KBM-7 (cell line): ENCODE measurements at places on chromosomes 11 and 22.

DNA sequence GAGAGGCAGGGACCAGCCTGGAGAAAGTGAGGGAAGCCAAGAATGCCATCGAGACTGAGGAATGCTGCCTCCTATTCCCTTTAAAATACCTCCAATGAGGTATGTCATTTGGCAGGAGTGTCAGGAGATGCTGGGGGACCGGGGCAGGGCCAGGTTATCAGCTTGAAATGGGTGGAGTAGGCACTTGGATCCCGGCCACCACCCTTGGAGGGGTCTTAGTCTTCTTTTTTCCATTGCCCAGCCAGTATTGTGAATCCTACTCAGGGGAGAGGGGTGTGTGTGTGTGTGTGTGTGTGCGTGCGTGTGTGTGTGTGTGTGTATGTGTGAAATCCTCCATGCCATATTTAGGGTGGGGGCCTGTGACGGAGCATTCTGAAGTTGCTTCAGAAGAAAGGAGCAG lies 116.2 kb downstream of the ZBTB16 start:
- DNase-seq, result no peak

DNA sequence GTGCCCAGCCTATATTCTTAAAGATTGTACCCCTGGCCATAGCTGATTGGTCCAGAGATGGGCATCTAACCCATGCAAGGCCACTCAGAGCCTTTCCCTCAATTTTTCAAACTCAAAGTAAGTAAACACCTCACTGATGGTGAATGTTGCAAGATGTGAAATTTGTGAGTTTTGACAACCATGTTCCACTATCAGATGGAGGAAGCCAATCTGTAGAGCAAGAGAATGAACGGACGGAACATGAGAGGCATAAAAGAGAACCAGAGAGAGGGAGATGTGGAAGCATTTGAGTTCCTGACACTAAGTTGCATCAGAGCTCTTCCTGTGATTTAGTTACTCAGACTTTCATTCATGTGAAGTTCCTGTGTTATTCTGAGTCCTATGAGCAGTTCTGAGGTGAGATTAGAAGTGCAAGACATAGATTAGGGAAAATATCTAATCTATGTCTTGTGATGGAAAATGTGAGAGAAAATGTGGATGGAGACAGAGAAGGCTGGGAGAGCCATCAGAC lies 73.3 kb downstream of the PRSS23 start:
- DNase-seq, result no peak

- DNase-seq, result no peak
These were observed 275.4 kb upstream of the NARS2 start for GRCh38 chr11:78850078-78850477.

DNA sequence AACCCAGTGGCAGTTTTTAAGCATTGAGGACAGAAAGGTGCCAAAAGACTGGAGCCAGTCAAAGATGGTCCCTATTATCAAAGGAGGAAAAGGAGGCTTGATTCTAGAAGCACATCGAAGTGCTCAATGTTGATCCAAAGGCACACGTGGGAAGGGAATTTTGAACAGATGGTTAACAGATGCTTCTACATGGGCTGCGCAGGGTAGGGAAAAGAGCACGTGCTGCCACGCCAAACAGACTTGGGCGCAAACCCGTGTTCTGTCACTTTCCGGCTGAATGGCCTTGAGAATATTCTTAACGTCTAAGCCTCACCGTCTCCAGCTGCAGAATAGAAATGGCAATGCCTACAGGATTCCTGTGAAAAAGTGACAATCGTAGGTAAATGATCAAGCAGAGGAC lies 217.9 kb upstream of the MTNR1B start:
- DNase-seq, result no peak

- no peak for DNase-seq
These were observed 7.2 kb upstream of the CCDC90B start for GRCh38 chr11:83293457-83293774.

GRCh38 chr11:121435132-121435531 lies 17.0 kb upstream of the SORL1 start:
- no peak for DNase-seq

DNA sequence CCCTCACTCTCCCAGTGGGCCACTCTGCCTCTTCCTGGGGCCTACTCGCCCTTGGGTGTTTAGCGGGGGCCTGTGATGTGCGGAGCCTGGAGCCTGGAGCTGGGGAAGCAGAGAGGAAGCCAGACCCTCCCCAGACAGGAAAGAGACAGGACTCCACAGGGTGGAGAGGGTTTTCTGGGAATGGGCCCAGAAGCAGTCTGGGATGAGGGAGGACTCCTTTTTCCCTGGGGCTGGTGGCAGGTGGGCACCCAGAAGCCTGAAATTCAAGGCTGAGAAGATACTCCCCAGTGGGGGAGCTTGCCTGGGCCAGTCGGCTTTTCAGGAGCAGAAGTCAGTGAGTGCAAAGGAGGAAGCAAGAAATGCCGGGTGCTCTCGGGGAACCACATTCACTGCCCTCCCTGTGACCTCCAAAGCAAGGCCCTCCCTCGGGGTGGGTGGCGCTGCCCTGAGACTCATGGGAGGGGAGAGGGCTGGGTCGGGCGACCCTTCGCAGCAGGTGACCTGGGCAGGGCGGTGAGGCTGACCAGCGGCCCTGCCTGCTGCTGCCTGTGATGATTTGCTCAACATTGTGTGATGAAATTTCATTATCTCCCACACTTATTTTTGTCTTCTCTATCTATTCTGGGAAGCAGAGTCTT lies 1377.4 kb downstream of the BRD1 start:
- DNase-seq, result no peak

GRCh38 chr11:120577624-120578363 lies 66.2 kb downstream of the GRIK4 start:
- DNase-seq, result no peak

DNA sequence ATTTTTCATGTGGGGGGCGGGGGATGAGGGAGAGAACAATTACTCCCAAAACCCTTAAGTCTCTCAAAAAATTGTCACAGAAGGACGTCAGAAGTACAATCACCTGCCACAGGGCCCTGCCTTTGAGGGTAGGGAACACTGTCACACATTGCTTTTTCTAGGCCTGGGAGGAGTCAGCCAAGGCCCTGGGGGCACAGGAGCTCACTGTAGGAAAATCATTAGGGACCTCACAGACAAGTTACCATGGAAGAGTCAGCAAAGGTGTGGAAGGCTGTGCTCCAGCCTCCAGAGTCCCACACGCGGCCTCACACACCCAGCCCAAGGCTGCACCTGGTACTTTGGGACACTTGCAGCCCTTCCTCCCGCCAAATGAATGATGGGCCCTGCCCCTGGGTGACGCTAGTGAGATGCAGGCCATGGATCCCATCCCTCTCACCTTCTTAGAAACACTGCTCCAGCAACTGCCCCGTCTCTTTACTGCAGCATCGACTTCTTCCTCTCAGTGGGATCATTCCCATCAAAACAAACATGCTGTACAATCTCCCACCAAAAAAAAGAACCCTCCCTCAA lies 3.3 kb downstream of the PLEKHA7 start:
- no peak for DNase-seq

DNA sequence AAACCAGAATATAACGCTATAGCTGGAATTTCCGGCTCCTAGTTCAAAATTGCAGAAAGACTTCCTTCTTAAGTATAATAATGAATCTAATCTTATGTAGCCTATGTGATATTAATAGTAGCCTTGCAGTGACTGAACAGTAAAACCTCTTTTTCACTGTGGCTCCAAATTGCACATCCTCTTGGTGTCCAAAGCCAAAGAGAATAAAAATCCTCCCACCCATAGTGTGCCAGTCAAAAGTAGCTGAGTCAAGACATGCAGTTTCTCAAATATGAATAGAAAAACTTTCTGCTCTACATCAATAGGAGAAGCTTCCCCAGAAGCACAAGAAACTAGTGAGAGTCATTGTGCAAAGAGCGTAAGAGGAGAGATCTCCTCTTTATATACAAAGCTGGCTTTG lies 76.0 kb upstream of the PICALM start:
- DNase-seq, result no peak

DNA sequence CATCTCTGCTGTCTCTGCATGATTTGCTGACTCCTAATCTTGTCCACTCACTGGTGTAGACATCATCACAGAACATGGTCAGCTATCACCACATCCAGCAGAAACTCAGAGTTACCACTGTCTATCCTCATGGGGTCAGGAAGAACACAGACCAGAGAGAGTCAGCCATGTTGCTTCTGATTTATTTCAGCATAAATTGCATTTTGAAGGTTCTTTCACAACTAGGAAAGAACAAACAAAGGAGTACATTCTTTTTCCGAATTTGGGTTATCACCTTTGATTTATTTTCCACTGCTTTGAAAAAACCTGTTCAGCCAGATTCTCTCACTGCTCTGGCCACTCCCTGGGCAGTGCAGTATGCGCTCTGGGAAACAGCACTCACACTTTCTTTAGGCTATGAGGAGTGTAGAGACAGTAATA lies 172.0 kb upstream of the MTMR2 start:
- DNase-seq, result no peak

DNA sequence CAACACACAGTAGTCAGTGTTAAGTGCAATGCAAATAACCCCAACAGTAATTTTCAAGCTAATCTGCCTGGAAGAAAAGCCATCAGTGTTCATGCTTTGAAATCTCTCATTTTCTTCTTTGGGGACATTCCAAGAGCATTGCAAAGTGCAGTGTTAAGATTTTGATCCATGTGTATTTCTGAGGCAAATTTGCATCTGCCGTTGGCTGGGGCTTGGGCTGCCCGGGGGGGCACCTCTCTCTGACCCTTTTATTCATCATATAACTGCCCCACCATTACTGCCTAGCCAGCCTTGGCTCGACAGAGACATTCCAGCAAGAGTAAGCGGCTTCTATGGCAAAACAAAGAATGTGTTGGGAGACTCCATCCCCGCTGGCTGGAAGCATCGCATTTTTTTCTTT lies 483.5 kb downstream of the BRD1 start:
- no peak for DNase-seq

DNA sequence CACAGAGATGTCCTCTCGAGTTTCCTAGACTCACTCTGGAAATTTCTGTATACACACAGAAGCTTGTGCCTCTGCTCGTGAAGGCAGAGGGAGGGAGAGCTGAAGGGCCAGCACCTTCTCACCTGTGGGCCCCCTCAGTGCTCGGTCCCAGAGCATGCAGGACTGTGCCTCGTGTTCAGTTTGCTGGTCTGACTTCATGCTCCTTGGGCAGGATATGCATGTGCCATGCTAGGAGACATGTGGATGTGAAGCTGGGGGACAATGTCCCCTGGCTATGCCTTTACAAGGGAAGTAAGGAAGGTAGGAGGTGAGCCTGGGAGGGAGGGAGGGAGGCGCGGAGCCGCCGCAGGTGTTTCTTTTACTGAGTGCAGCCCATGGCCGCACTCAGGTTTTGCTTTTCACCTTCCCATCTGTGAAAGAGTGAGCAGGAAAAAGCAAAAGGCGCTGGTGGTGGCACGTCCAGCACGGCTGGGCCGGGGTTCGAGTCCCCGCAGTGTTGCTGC lies 22.6 kb downstream of the NEAT1 start:
- no peak for DNase-seq

DNA sequence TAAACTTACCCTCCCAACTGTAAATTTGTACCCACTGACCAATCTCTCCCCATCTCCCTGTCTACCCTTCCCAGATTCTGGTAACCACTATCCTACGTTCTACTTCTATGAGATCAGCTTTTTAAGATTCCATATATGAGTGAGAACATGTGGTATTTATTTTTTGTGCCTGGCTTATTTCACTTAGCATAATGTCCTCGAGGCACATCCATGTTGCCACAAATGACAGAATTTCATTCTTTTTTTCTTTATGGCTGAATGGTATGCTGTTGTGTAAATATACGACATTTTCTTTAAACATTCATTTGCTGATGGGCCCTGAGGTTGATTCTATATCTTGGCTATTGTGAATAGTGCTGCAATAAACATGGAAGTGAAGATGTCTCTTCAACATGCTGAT lies 74.7 kb upstream of the RRM1 start:
- DNase-seq, result no peak

GRCh38 chr11:107799218-107799859 lies 59.2 kb downstream of the SLC35F2 start:
- peak; percentile 69 for DNase-seq

DNA sequence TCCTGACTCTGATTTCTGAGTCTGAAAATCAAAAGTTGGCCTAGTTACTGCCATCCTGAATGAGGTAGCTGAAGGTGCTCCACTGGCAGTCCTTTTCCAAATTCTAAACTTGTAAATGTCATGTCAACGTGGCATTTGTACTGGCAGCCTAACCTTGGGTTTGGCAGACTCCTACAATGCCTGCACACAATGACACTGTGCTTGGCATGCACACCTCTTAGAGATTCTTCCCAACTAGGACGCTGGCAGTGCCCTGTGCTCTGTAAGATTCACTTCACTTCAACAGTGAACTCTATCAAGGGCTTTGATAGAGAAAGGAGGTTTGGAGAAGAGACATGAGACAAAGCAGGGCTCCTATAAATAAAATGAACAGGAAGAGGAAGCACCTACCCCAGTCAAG lies 21.9 kb upstream of the PPP2R1B start:
- peak; percentile 18 for DNase-seq

DNA sequence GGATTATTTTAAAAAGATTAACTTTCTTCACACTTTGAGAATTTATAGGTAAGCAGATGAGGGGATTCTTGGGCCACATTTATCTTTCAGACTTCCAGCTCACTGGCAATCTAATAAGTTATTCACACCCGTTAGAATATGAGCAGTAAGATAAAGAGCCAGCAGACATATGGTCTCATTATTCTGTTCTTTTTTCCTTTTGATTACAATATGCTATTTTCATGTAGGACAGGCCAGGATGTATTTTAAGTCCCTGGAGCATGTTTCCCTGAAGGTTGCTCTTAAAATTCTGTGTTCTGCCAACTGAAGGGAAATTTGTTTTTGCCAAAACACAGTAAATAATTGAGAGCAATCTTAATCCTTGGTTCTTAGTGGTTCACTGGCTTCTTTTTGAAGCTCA lies 22.2 kb downstream of the PDHX start:
- no peak for DNase-seq

GRCh38 chr22:36853407-36854099 lies 7.3 kb upstream of the NCF4 start:
- DNase-seq, result peak; percentile 91

DNA sequence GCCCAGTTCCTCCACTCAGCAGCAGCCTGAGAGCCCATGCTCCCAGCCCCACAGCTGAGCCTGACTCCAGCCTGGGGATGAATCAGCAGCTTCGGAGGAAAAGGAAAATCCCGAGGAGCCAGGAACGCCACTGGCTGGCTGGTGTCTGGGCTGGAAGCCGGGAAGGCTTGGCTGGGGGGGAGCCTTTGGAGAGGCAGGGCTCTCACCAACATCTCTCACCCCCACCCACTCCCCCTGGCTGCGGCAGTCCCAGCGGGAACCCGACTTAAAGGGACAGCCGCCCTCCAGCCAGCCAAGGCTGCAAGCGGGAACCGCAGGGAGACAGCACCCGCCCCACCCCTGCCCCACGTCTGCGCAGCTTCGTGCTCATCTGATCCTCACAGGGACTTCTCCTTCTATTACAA lies 28.4 kb downstream of the KIAA0930 start:
- no peak for DNase-seq

DNA sequence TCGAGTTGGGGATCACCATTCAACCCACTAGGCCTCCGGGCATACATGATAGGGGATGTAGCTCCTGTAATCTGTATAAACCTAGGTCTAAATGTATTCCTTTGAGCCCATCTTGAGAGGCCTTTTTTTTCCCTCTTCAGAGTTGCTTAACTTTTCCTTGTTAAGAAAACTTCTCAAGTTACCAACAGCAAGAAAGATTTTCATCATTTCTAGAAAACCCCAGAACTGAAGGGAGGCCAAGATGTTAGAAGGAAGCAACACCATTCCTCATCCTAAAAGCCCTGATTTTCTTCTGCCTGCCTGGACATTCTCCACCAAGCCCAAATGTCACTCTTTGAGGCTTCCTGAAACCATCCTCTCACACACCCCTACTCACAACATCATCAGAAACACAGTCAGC lies 79.4 kb downstream of the TMPRSS5 start:
- DNase-seq, result no peak

- no peak for DNase-seq
These were observed 131.9 kb downstream of the RASSF10 start for GRCh38 chr11:13140873-13141655.
